Posterior vena cava (tissue), 2 donors: ENCODE measurements at places on chromosomes 5 and 9. TPM values are rescaled to one million over a fixed set of nuclear protein-coding genes. Genes with fewer than 3 reads are reported as not detected.

DNA sequence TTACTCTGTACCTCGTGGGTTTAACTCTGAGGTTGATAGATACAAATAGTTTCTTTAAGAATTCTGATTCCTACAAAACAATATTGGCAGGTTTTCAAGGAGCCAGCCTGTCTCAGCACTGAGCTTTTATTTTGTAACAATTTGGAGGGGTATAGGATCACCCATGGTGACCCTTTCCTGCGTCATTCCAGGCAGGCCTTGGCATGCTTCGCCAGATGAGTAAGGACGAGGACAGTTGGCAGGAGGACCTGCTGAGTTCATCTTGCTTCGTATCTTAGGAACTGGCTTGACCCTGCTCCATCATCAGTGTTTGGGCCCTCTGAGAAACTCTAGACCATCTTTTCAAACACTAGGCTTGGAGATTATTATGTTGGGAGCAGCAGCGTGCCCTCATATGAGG, 17.9 kb downstream of the ZNF462 start:
- DNase-seq = peak; percentile 85

DNA sequence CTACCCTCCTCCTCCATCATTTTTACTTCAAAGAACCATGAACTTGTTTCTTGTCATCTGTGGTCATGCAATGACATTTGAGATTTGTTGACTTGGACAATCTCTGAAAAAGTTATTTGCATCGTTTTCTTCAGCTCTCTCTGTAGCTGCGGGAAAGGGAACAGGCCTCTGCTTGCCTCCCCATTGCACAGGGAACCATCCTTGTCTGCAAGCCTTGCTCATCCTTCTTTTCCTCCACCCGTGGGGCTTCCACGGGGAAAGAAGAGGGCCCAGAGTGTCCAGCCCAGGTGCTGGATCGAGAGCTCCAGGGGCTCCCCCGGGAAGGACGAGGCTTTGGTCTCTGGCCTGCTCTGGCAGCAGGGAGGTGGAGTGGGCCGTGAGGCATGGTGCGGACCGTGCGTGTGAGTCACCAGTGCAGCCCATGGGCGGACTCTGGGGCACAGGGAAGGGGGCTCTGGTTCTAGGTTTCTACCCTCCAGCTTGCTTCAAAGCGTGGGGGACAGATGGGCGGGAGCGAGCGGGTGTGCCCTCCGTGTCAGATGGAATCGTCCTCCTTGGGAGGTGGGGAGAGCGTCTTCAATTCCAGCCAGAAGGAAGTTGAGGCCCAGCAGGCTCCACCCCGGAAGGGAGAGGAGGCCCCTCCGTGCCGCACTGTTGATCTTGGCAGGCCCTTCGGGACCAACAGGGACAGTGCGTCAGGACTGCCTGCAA, 6.0 kb upstream of the IRX4 start:
- DNase-seq = no peak

DNA sequence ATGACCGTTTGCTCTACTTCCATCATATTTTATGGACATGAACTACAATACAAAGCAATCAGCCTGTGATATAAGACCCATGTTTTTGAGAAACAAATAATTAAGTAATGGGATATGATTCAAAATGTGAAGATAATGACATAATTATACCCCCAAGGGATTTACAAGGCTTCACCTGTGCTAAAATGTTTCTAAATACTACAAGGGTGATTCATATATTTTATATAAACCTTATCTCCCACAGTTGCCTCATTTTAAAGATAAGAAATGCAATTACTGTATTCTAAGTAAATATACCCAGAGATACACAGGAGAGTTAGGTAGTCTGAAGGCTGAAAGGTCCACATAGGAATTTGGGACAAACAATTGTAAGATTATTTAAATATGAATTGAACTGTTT, 662.0 kb upstream of the CHD1 start:
- no peak for DNase-seq

- DNase-seq = no peak
Observed at GRCh38 chr5:43571237-43571636, 14.4 kb upstream of the PAIP1 start.

GRCh38 chr9:23552876-23553601, 273.0 kb downstream of the ELAVL2 start:
- no peak for DNase-seq

- no peak for DNase-seq
Observed at GRCh38 chr9:130885484-130886375, 10.9 kb downstream of the QRFP start.

GRCh38 chr5:59002162-59002825, 419.4 kb downstream of the RAB3C start:
- no peak for DNase-seq

DNA sequence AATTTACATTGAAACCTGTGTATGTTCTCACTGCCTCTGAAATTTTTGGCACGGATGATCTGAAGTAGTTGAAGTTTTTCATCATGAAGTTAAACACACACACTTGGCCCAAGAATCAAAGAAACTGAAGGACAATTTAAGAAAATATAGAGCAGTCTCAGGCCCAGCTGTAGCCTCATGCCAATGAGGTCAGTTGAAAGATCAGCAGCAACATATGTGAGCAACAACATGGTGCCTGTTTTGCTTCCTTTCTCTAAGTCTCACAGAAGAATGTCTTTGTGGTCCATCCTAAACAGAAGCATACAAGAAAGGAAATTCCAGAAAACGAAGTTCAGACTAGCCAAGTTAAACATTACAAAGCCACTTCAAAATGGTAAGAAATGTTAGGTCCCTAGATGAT, 1737.2 kb downstream of the MAT2B start:
- DNase-seq = no peak

DNA sequence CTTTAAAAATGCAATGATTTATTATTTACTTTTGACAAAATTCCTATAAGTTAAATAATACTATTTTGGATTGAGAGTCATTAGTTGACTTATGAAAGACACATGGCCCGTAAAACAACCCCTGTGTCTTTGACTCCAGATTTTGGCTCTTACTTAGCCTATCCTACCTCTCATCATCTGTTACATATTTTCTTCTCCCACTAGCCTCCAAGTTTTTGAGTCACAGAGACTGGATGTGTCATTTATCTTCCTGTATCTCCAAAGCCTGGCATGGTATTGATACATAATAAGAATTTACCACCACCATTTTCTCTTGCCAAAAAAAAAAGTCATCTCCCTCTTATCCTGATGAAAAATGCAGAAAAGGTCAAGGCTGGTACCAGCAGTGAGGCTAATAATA, 99.9 kb downstream of the GABRB2 start:
- no peak for DNase-seq

Gene PCDHGA2
- 3.7 TPM for total RNA-seq

Gene ARHGEF39
- total RNA-seq = 0.46 TPM

Gene LRRC19
- total RNA-seq = not detected

Gene SOX30
- total RNA-seq = 0.23 TPM

Gene C9orf50
- total RNA-seq = not detected

Gene ANGPTL2
- 55.9 TPM for total RNA-seq

Gene IL4
- total RNA-seq = not detected
